ENCODE measurements at places on chromosomes 5 and 9.

- DNase-seq, result no peak
Measured at GRCh38 chr9:28938981-28939380, 1365.7 kb upstream of the C9orf72 start.

- DNase-seq, result no peak
Measured at GRCh38 chr9:91564081-91564670, 140.5 kb upstream of the NFIL3 start.

DNA sequence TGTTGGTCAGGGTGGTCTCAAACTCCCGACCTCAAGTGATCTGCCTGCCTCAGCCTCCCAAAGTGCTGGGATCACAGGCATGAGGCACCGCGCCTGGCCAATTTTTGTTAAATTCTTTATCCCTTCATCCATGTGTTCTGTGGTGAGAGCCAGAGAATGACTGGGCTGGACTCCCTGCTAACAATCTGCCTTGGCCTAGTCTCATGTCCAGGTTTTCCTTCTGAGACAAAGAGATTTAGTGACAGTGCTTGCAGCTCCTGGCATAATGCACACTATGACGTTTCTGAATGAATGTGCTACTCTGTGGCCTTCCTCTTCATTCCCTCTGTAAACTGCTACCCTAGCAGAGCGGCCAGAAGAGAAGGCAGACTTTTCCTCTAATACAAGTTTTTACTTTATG lies 79.3 kb downstream of the FOXD1 start:
- no peak for DNase-seq

GRCh38 chr5:86977190-86977589 lies 290.5 kb upstream of the RASA1 start:
- DNase-seq, result no peak

DNA sequence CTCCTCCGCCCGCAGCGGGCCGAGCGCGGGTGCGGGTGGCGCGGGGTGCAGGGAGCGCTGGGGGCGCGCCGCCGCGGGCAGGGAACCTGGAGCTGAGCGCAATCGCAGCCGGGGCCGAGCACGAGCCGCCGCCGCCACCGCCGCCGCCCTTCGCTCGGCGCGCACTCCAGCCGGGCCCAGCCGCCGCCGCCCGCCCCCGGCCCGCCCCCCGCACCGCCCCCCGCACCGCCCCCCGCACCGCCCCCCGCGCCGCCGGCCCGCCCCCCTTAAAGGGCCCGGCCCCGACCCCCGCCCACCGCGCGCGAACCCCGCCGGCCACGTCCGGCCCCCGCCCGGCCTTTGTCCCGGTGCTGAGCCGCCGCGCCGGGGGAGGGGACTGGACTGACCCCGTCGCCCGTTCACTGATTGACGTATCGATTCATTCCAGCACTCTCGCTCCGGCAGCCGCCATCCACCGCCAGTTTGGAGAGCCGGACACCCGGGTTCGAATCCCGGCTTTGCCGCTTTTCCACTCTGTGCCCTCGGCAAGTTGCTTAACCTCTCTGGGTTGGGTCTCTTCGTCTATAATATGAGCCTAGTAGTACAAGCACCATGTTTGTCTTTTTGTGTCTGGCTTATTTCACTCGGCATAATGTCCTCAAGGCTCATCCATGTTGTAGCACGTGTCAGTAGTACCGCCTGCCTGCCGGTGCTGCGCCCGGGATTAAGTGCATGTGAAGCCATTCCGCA lies at the start of gene SH3PXD2B:
Gene SH3PXD2B (minus strand): TSS at position 168 of the 729 bp plus-strand sequence. CDS start 173 bp downstream, outside the sequence.
- DNase-seq, result no peak

DNA sequence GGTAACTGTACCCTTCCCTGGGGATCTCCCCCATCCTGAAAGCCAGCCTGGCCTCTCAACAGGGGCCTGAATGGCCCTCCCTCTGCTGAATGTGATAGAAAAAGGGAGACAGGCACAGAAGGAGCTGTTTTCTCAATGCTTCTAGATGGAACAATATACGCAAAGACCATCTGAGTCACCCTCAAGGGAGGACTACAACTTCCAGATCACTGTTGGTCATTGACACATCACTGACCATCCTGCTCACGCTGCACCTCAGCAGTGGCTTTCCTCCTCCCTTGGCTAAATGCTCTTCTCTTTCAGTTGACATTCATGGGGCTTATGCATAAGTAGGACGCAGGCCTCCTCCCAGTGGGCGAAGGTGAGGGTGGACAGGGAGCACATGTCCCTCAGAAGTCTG lies 112.2 kb upstream of the SHB start:
- no peak for DNase-seq

DNA sequence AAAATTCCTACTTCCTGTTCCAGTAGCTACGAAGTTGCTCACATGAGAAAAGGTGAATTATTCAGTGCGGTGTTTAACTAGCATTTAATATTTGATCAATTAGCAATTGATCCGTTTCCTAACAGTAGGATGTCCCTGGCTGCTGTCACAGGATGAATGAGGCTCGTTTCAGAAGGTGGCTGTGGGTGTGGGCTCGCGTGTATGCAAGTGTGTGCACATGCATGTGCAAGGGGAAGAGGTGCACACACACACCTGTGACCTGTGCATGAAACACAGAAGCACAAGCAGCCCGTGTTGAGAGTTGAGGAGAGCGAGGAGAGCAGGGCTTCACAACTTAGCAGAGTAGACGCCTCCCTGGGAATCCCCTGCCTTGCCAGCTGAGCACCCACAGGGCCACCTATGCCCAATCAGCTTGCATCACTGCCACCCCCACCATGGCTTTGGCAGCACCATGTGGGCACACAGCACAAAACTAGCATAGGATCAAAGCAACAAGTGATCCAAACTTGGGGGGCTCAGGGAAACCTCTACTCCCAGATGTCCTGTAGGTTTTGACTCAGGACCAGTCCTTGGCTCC lies 107.2 kb downstream of the C5orf15 start:
- no peak for DNase-seq

GRCh38 chr5:166671811-166672210 lies 1619.6 kb upstream of the WWC1 start:
- DNase-seq, result no peak

DNA sequence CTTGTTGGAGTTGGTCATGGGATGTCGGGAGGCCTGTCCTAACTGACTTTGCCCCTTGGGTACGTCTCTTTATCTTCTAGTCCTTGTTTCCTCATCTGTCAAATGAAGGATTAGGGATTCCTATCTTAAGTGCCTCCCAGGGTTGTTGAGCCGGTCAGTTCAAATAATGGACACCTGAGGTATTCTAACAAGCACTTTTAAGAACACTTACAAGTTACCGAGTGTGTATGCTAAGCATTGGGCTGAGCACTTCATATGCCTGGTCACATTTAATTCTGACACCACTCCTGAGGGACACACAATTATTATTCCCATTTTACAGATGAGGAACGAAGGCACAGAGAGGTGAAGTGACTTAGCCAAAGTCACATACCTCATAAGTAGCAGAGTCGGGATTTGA lies 37.1 kb downstream of the CAMK2A start:
- DNase-seq, result no peak
